Activated naive CD8-positive, alpha-beta T cell treated with anti-CD3 and anti-CD28 coated beads for 36 hours (primary cell): ENCODE measurements at places on chromosomes 13 and 19. TPM values are rescaled to one million over a fixed set of nuclear protein-coding genes. Genes with fewer than 3 reads are reported as not detected.

Gene RDH8
- total RNA-seq, result not detected

- H3K4me1 ChIP-seq, result peaks cover 28% of the 10 kb centered on the region
- H3K4me3 ChIP-seq, result peak overlapping the region; percentile 86
- H3K36me3 ChIP-seq, result no peaks in the 10 kb centered on the region
- no peaks in the 10 kb centered on the region for H3K27me3 ChIP-seq
- peak overlapping the region; percentile 78 for H3K27ac ChIP-seq
- peak; percentile 76 for DNase-seq
These were observed 958 bp downstream of the CA11 start for GRCh38 chr19:48644839-48645619.

GRCh38 chr13:33123066-33123859 lies 107.0 kb downstream of the KL start:
- H3K27me3 ChIP-seq, result peaks cover 5% of the 10 kb centered on the region
- no peak overlapping the region for H3K27ac ChIP-seq
- no peak overlapping the region for H3K4me3 ChIP-seq
- no peaks in the 10 kb centered on the region for H3K4me1 ChIP-seq

DNA sequence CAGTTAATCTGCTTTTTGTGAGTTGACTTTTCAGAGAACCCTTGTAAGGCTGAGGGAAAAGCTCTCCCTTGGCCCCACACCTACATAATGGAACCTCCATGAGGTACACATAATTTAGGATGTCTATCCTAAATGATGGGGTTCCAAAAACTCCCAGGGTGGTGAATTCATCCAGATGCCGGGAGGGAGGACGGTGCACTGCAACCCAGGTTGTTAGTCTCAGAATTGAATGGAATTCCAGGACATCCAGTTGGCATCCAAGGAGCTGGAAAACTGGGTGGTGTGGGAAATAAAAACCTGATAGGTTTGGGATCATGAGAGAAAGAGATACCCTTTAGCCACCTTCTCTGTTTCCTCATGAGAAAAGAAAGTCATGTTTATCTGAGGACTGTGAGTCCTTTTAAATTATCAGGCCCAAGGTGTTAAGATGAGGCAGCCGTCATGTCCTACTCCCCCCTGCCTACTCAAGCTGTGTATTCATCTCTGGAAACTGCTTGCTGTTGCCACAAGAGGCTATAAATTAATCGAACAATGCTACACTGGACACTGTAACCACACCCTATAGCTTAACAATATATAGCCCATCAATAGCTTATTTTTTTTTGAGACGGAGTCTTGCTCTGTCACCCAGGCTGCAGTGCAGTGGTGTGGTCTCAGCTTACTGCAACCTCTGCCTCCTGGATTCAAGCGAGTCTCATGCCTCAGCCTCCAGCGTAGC lies 49.5 kb downstream of the C13orf46 start:
- no peaks in the 10 kb centered on the region for H3K4me1 ChIP-seq
- H3K27ac ChIP-seq, result no peak overlapping the region
- peaks cover 37% of the 10 kb centered on the region for H3K27me3 ChIP-seq
- H3K4me3 ChIP-seq, result no peak overlapping the region
- H3K36me3 ChIP-seq, result no peaks in the 10 kb centered on the region

DNA sequence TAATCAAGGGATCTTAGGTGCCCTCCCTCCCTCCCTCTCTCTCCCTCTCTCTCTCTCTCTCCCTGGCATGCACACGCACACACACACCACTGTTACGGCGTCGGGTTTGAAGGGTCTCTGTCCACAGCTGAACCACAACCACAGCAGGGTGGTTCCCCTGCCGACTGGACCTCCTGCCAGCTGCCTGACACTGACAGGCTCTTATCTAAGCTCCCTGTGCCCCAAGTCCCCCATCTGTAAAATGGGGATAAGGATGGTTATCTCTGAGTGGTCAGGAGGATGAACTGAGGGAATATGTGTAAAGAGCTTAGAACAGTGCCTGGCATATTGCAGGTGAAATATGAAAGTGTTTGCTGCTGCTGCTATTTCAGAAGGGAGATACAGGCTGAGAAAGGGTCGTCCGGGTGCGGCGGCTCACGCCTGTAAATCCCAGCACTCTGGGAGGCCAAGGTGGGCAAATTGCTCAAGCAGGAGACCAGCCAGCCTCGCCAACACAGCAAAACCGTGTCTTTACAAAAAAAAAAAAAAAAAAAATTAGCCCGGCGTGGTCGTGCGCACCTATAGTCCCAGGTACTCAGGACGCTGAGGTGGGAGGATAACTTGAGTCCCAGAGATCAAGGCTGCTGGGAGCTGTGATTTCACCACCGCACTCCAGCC lies 852 bp upstream of the SHISA7 start:
- peaks cover 10% of the 10 kb centered on the region for H3K4me1 ChIP-seq
- H3K36me3 ChIP-seq, result no peaks in the 10 kb centered on the region
- DNase-seq, result no peak
- H3K4me3 ChIP-seq, result no peak overlapping the region
- no peak overlapping the region for H3K27ac ChIP-seq
